Activated CD8-positive, alpha-beta memory T cell treated with anti-CD3 and anti-CD28 coated beads, Interleukin-2, amount 10 ng/mL, durations not matched to agents 7 days and 5 days (primary cell): ENCODE measurements at places on chromosomes 1 and 21.
A peak's percentile ranks its signal among the peaks of the same experiment; 100 is the strongest.

DNA sequence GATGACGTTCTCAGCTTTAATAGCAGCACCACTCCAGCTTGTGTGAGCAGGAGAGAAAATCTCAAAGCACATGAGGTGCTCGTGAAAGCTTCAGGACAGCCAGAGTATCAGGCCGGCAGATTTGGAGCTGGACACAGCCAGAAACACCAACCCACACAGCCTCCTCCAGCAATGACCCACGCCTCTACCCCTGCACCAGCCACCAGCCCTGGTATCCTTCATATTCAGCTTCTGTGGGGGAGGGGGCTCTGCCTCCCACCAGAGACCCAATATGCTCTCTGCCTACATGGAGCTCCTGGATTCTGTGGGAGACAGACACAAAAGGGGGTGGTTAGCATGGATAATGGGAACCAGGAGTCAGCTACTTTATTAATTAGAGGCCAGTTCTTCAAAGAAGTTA is 133.6 kb upstream of the FMN2 start:
- no peak for DNase-seq

GRCh38 chr1:202852163-202852904 is 36.6 kb downstream of the RABIF start:
- peak; percentile 70 for DNase-seq

DNA sequence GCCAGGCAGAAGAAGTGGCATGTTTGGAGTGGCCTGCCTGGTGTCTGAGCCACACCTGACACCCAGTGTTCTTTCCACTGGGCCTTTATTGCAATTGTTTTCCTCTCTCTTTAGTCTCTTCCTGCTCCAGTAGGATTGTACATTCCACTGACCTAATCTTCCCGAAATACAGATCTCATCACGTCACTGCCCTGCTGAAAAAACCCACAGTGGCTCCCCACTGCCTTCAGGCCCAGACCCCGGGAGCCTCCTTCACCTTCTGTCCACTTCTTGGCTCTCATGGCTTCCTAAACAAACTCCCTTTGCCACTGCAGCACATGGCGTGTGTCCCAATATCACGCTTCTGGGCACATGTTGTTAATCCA is 25.3 kb upstream of the ATP5PO start:
- DNase-seq: no peak

DNA sequence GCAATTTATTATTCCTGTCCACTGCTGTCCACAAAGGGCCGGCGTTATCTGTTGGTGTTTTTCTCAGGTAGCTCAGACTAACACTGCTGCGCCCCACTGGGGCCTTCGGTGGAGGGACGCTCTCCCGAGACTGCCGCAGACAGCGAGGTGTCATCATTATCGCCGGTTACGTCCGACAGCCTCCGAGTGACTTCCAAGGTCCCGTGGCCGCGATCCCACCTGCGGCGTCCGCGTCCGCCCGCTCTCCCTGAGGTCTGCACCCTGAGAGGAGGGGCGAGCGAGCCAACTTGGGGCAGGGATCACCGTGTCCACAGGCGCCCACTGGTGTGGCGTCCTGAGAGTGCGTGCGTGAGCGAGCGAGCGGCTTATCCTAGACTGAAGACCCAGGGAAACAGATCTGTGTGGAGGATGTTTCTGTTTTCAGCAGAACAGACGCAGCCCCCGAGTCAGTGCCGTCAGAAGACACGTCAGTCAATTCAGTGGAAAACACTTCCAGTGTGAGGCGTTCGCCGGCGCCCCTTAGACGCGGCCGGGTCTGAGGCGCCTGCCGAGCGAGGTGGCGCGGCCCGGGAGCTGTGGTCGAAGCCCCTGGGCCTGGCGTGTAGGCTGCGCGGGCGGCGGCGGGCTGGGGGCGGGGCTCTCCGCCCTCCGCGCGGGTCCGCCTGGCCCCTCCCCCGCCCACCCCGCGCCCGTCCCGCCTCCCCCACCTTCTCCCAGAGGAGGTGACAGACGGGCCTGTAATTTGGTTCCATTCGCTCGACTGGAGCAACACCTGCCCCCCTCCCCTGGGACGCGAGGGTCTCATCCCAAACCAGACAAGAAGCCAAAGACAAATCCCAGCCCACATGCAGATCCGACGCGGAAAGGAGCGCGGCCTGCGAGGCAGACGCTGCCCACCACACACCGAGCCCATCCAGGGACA is 12.6 kb downstream of the NHLH2 start:
- no peak for DNase-seq

DNA sequence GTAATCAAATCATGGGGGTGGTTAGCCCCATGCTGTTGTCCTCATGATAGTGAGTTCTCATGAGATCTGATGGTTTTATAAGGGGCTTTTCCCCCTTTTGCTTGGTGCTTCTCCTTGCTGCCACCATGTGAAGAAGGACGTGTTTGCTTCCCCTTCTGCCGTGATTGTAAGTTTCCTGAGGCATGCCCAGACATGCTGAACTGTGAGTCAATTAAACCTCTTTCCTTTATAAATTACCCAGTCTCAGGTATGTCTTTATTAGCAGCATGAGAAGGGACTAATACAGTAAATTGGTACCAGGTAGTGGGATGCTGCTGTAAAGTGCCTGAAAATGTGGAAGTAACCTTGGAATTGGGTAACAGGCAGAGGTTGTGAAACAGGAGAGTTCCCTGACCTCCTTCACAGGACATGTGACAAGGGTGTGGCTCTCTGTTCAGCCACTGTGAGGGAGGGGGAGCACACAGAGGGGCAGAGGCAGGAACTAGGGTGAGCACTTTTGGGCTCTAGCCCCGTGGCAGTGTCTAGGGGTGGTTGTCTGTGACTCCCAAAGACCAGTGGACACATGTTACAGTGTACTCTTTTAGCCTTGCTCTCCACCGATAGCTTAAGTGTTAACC is 105.3 kb downstream of the BACH1 start:
- DNase-seq: no peak

DNA sequence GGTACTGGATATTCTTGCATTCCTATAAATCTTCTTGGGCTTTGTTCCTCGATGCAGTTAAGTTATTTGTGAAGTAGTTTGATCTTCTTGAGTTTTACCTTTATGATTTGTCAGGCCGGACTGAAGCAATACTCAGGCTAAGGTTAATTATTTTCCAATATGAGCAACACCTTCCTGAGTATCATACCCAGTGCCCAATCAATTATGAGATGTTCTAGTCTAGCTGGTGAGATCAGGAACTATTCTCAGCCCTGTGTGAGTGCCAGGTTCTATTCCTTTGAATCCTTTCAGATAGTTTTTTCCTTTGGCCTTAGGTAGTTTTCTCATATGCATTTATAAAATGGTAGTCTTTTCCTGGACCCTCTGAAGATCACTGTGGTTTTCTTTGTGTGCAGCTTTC is 92.5 kb downstream of the SCMH1 start:
- no peak for DNase-seq

- DNase-seq: no peak
Measured at GRCh38 chr1:980602-981395, 1.1 kb downstream of the PERM1 start.

DNA sequence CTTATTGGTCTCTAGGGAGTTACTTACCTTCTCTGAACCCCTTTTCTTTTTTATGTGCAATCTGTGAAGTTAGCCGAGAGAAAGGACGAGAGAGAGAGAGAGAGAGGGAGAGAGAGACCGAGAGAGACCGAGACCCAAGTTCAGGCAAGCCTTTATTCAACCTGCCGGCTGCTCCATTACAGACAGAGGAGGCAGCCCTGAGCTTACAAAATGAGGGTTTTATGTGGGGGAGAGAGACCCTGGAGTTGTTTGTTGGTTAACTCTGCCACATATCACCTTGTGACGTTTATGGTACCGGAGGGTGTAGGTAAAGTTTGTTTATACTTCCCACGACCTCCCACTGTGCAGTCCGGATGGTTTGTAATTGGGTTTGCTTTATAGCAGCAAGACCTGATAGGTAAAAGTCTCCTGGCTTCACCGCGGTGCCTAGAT is 1.5 kb upstream of the MCOLN3 start:
- DNase-seq: no peak

DNA sequence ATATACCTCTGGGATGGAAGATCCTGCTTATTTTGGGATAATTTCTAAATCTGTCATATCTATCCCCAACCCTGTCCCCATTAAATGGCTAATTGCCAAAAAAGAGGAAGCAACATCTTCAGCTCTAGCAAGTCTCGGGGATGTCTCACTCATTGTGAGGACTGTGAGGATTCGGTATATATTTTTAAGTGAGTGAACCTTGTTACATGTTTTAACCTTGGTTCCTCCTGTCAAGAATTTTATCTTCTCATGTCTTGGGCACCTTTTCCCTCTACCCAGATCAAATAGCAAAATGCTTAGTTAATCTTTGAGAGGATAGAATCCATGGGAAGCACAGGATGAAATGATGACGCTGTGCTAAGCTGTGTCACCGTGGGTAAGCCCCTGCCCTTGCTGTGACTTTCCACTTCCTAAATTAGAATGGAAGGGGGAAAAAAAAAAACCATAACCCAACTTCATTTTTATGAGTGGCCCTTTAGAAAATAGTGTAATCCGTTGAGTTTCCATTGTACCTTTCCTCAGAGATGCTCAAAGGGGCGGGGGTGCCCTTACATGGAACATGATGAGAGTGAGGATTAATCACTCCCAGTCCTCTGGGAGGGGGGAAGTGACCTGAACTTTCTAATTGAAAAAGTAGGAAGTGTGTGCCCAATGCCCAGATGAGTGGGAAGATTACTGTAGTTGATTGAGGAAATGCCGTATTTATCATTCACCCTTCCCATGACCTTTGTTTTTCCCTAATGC is 7.6 kb downstream of the ATP1A1 start:
- no peak for DNase-seq

- DNase-seq: no peak
Measured at GRCh38 chr1:220301630-220302029, 29.4 kb upstream of the RAB3GAP2 start.

DNA sequence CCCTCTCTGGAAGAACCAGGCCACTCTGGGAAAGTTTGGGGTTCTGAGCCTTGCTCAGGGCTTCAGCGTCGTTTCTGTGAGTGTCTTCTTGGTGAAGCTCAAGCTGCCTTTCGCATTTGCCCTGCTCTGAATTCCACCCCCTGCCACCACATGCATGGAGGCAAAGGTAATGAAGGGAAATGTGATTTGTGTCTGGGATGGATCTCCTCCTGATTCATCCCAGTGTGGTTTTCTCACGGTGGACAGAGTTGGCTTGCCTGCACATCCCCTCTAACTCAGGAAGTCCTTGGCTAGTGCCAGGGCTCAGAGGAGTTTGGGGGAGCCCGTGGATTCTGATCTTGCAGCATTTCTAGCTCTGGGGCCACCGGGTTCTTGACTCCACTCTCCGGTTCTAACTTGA is 173.6 kb upstream of the RAB4A start:
- no peak for DNase-seq

DNA sequence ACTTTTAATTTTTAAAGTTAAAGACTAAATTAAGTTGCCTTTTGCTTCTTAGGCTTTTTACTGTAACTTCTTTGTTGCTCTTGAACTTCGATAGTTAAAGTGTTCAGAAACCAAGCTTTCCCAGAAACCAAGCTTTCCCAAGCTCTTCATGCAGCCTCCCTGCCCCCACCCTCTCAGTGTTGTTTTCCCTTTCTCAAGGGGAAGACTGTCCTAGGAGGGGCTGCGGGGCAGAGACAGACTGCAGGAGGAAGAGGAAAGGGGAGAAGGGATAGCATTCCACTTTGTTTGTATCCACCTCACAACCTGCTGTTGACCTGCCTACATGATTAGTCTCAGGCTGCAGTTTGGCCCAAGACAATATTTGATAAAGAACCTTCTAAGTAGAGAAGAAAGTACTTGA is 39.0 kb upstream of the DIPK1A start:
- DNase-seq: no peak

GRCh38 chr1:20723159-20723536 is 5.3 kb upstream of the KIF17 start:
- DNase-seq: no peak

DNA sequence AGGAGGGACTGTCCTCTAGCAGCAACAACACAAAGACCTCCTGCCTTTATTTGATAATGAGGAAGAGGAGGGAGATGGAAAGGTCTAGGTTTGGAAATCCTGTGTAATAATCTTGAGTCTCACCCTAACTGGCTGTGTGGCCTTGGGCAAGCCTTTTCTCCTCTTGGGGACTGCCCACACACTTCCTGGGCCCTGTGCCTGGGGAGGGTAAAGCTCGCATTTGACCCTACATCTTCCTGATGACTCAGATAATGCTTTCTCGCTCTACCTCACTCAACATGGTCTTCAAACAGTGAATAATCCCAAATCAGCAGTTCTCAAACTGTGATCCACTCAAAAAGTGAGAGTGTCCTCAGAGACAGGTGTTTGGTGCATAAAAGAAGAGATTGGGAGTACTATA is 81.2 kb downstream of the VWA5B1 start:
- no peak for DNase-seq

GRCh38 chr1:118159569-118159968 is 25.5 kb downstream of the SPAG17 start:
- no peak for DNase-seq

DNA sequence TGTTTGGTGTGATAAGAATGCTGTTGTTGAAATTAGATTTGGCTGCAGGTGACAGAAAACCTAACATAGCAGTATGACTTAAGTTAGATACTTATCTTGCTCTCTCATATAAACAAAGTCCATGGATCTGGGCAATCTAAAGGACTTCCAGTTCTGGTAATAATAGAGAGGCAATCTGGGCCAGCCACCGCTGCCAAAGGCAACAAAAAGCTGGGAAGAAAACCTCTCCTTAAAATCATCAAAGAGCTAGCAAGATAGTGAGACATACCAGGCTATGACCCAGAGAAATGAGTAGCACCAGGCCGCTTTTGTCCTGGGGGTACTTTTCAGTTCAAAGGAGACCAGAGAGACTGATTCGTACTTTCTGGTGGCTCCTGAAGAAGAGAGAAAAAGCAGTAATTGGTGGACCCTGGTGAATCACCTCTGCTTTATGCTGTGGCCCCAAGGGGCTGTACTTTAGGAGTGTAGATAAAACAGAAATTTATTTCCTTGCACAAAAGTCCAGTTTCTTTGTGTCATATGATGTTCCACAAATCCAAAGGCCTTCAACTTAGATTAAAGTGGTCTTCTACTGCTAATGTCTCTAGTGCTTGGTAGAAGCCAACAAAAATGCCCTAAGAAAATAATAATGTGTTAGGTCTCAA is 125.4 kb downstream of the TBX19 start:
- DNase-seq: no peak
